Tibial nerve (tissue), 4 donors: ENCODE measurements at places on chromosomes 2 and 18.

- H3K27ac ChIP-seq, result peak overlapping the region; percentile 74
- H3K27me3 ChIP-seq, result no peaks in the 10 kb centered on the region
- H3K4me1 ChIP-seq, result peaks cover 63% of the 10 kb centered on the region
- H3K4me3 ChIP-seq, result no peak overlapping the region
- DNase-seq, result no peak
- H3K36me3 ChIP-seq, result no peaks in the 10 kb centered on the region
Observed at GRCh38 chr2:200383380-200384110, 77.1 kb downstream of the SPATS2L start.

GRCh38 chr2:229852565-229852964 is 69.2 kb downstream of the TRIP12 start:
- peaks cover 51% of the 10 kb centered on the region for H3K4me1 ChIP-seq
- no peak overlapping the region for H3K4me3 ChIP-seq
- DNase-seq, result no peak
- H3K27me3 ChIP-seq, result no peaks in the 10 kb centered on the region
- H3K27ac ChIP-seq, result no peak overlapping the region

GRCh38 chr2:20565623-20566236 is 85.2 kb downstream of the HS1BP3 start:
- no peaks in the 10 kb centered on the region for H3K36me3 ChIP-seq
- H3K27me3 ChIP-seq, result no peaks in the 10 kb centered on the region
- DNase-seq, result no peak
- H3K4me3 ChIP-seq, result no peak overlapping the region
- peaks cover 36% of the 10 kb centered on the region for H3K4me1 ChIP-seq
- no peak overlapping the region for H3K27ac ChIP-seq

- no peak overlapping the region for H3K4me3 ChIP-seq
- no peak for DNase-seq
- no peaks in the 10 kb centered on the region for H3K36me3 ChIP-seq
- H3K27me3 ChIP-seq, result no peaks in the 10 kb centered on the region
Observed at GRCh38 chr2:104444392-104444791, 409.5 kb upstream of the POU3F3 start.

GRCh38 chr2:111045771-111046444 is 74.8 kb upstream of the BCL2L11 start:
- no peak for DNase-seq
- H3K36me3 ChIP-seq, result no peaks in the 10 kb centered on the region
- H3K4me1 ChIP-seq, result no peaks in the 10 kb centered on the region
- no peak overlapping the region for H3K4me3 ChIP-seq
- H3K27me3 ChIP-seq, result no peaks in the 10 kb centered on the region
- no peak overlapping the region for H3K27ac ChIP-seq
